IPS-NIHi11 (cell line): ENCODE measurements at places on chromosomes 4 and X.
A peak's percentile ranks its signal among the peaks of the same experiment; 100 is the strongest.

GRCh38 chrX:151183912-151184565 lies 7.7 kb downstream of the GPR50 start:
- no peak for DNase-seq

GRCh38 chr4:83251447-83251830 lies 33.2 kb downstream of the COQ2 start:
- no peak for DNase-seq

- DNase-seq = no peak
Observed at GRCh38 chrX:22056235-22056634, 24.1 kb downstream of the PHEX start.

GRCh38 chr4:78862314-78862737 lies 76.9 kb downstream of the PAQR3 start:
- no peak for DNase-seq

- DNase-seq = no peak
Observed at GRCh38 chr4:25011135-25011866, 19.4 kb downstream of the LGI2 start.

DNA sequence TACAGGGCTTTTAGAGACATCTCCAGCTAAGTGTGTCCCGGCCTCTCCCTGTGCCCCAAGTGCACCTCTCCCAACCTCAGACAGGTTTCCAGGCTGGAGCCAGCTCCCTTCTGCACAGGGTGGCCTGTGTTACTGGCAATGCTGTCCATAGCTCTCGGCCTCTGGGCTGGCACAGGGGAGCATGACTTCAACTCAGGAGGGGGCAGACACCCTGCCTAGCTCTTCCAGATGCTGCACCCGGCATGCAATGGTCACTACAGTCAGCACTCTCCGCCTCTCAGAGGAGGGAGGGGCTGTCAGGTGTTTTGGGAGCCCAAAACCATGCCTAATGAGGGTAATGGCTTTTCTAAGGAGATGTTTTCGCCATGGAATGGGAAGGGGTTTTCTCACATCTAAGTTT lies 2.4 kb upstream of the IRAK1 start:
- no peak for DNase-seq

DNA sequence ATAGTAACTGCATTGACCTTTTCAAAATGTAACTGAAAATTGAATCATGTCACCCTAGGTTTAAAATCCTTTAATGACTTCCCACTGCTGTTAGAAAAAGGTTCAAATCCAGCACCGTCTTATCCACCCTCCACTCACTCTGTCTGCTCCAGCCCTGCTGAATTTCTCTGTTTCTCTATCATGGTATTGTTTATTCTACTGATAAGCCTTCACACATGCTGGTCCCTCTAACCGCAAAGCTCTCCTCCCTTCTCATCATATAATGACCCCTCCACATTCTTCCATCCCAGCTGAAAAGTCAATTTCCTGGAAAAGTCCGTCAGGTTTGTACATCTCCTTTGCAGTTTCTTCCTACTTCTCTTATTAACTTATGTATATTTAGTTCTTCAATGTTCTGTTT lies 389.2 kb upstream of the F9 start:
- DNase-seq = no peak

- no peak for DNase-seq
Observed at GRCh38 chr4:36349938-36350549, 68.6 kb downstream of the DTHD1 start.

GRCh38 chr4:148057516-148057915 lies 325.6 kb downstream of the ARHGAP10 start:
- no peak for DNase-seq

DNA sequence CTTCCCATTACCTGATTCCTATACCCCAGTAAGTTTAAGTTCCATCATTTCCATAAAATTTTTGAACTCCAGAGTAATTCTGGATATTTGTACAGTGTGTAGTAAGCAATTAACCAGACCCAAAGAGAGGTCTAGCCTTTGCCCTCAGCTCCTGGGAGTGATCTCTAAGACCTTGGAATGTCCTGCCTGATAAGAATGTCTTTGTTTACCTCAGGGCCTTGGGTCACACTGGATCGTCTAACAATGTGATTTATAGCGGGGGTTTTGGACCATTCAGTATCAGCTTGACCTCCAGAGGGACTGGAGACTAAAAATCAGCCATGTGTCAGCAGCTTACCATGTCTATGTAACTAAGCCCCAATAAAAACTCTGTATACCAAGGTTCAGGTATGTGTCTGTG lies 330.9 kb upstream of the PPP1R2C start:
- DNase-seq = no peak

- DNase-seq = no peak
Observed at GRCh38 chr4:80183250-80184052, 13.9 kb upstream of the PRDM8 start.

GRCh38 chr4:8821151-8821950 lies 50.3 kb downstream of the HMX1 start:
- peak; percentile 9 for DNase-seq

DNA sequence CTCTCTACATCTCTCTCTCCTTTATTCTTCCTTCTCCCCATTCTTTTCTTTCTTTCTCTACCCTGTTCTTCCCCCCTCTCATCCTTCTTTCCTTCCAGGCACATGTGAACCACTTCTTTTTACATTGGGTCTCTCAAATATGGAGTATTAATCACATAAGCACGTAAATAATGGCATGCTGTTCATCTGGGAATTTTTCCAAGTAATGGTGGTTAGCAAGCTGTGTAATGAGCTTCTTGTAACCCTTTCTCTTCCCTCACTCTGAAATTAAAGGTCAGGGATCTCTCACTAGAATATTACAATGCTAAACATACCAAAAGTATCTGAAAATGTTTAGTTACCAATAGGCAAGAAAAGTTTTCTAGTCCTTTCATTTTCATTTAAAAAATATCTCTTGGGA lies 239.9 kb upstream of the TEX13A start:
- DNase-seq = no peak

DNA sequence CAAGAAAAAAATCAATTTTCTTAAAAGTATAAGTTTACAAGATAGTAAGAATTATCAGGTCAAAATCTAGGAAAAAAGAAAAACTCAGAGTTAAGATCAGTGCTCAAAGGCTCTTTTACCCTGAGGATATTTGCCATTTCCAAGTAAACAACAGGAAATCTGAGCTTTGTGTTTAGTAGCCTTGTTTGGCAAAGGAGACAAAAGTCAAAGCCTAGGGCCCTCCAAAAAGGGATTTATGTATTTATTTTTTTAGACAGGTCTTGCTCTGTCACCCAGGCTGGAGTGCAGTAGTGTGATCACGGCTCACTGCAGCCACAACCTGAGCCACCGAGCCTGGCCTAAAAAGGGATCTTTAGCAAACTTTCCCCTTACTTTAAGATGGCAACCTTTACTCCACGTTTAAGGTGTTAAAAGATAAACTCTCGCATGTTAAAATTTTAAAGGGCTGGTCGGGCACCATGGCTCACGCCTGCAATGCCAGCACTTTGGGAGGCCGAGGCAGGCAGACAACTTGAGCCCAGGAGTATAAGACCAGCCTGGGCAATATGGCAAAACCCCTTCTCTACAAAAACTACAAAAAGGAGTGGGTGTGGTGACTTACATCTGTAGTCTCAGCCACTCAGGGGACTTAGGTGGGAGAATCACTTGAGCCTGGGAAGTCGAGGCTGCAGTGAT lies 21.3 kb upstream of the OPHN1 start:
- DNase-seq = no peak

GRCh38 chr4:8819473-8820177 lies 52.0 kb downstream of the HMX1 start:
- DNase-seq = peak; percentile 40

DNA sequence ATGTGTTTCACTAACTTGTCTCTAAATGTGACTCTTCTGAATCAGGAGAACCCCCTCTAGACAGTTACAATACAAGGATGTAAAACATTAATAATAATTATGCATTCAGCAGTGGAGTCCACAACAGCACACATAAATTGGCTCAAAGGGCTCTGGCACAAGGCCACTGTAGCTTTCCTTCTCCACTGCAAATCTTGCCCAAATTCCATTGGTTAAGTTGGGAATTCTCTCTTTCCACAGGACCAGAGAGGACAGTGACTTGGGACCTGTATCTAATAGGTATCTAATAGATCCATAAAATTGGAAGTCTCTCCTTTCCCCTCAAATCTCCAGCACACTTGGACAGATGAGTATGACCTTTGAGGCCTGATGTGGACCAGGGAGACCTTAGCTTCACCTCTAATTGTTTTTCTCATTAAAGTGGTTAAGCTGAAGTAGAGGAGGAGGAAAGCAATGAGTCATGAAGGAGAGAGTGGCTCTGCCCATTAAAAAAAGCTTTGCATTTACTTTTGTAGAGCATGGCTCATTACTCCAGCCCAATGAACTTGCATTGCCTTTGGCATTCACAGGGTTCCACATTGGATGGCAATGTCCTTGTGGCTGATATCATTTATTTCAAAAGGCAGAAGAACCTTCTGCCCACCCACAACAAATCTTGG lies 72.3 kb upstream of the SH3RF1 start:
- no peak for DNase-seq

DNA sequence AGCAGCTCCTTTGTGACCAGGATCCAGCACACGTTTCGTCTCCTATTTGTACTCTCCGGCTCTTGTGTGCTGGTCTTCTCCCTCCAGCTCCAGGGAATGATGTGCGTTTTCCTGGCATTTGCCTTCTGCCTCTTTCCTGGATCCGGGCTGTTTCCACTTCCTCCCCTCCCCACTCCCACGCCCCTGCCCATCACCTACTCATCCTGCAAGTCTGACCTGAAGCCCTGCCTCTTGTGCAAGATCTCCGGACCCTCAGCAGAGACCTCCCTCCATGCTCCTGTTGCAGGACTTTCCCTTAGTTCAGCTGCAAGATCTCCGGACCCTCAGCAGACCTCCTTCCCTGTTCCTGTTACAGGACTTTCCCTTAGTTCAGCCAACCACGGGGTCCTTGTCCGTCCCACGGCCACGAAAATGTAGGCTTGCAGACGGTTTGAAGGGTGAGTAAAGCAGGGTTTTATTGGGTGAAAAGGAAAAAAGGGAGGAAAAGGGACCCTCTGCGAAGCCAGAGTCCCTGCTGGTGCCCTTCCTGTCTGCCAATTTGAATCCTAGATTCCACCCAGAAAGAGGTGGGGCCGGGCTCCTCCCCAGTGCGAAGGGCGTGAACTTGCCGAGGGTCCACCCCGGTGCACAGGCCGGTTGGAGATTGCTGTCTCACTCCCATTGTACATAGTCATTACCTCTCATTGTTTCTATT lies 74.4 kb upstream of the IRF2 start:
- DNase-seq = peak; percentile 47

- no peak for DNase-seq
Observed at GRCh38 chr4:45688341-45688740, 435.5 kb downstream of the GABRG1 start.

GRCh38 chr4:111502626-111503025 lies 642.6 kb upstream of the FAM241A start:
- DNase-seq = no peak

DNA sequence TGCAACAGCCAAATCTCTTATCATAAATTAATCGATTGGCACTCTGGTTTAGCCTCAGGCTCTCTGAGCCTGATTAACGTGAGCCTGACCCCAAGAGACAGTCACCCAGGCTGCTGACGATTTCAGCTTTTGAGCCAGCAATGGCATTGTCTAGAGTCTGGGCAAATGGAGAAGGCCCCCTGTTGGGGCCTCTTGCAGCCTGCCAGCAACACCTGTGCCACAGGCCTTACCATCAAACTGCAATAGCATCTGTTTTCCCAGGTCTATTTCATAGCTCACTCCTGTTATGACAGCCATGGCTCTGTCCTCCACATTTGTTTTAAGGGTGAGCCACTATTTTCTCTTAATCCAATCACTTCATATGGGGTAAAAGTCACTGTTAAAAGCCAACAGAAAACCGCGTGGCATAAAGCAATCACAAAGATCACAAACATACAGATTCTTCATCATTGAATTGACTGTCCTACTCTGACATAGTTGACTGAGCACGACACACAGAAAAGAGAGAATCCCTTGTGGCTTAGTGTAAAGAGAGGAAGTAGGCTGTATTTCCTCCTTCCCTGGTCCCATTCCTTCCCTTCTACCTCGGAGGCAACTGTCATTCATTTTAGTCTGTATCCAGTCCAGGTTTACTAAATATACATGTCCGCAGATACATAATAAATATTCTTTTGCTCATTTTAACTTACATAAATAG lies 47.8 kb downstream of the SLC9A7 start:
- peak; percentile 12 for DNase-seq

GRCh38 chrX:155954793-155955192 lies 42.7 kb upstream of the IL9R start:
- DNase-seq = no peak

DNA sequence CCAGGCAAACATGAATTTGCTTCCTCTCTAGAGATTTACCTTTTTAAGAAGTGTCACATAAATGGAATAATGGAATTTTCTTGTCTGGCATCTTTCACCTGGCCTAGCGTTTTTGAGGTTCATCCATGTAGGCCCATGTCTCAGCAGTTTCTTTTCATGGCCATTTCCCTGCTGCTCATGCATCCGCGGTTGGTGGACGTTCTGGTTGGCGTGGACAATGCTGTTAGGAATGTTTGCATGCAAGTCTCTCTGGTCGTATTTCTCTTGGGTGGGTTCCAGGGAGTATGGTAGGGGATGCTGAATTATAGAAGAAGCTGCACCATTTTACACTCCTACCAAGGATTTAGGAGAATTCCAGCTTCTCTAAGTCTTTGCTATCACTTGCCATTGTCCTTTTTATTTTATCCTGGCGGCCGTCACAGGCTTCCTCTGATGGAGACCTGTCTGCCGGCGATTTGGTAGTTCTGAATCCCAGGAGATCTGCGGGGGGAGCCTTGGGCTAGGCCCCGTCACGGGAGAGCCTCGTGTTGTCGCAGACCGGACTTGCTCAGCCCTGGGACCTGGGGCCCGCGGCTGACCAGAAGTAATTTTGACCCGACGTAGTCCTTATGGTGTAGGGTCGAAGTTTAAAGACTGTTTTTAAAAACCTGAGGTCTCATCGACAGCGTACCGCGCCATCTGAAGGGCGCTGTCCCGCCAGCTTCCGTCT lies 56.9 kb upstream of the TADA2B start:
- DNase-seq = no peak

- DNase-seq = no peak
Observed at GRCh38 chrX:149280011-149280410, 225.1 kb downstream of the IDS start.

DNA sequence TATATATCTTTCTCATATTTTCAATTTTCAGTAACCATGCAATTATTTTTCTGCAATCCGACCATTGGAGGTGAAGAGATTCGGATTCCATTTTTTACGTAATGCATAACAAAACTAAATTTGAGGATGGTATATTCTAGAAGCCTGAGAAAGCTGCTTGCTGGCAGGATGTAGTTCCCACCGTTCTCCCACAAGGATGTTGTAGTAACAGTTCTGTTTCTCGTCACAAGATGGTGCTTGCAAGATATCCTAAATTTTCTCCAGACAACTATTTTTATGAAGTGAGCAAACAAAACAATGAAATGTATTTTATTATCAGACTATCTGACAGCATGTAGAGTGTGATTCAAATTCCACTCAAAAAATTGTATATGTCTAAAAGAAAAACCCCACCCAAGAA lies 10.7 kb downstream of the PWWP3B start:
- no peak for DNase-seq

DNA sequence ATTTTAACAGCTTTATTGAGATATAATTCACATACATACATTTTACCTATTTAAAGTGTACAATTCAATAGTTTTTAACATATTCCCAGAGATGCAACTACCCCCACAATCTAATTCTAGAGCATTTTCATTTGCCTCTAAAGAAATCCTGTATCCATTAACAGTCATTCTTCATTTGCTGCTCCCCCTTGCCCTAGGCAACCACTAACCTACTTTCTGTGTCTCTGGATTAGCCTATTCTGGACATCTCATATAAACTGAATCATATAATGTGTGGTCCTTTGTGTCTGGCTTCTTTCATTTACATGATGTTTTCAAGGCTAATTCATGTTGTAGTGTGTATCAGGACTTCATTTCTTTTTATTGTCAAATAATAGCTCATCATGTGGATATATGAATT lies 105.1 kb upstream of the GRPR start:
- no peak for DNase-seq
